Femur (tissue), 1 donor: ENCODE measurements at places on chromosomes 13 and 19.

- DNase-seq = peak; percentile 90
Observed at GRCh38 chr19:13181747-13182388, 31.7 kb downstream of the IER2 start.

GRCh38 chr19:41111296-41111695 is 2.9 kb upstream of the CYP2F1 start:
- no peak for DNase-seq

GRCh38 chr19:18543814-18544475 is 572 bp upstream of the FKBP8 start:
- peak; percentile 55 for DNase-seq

DNA sequence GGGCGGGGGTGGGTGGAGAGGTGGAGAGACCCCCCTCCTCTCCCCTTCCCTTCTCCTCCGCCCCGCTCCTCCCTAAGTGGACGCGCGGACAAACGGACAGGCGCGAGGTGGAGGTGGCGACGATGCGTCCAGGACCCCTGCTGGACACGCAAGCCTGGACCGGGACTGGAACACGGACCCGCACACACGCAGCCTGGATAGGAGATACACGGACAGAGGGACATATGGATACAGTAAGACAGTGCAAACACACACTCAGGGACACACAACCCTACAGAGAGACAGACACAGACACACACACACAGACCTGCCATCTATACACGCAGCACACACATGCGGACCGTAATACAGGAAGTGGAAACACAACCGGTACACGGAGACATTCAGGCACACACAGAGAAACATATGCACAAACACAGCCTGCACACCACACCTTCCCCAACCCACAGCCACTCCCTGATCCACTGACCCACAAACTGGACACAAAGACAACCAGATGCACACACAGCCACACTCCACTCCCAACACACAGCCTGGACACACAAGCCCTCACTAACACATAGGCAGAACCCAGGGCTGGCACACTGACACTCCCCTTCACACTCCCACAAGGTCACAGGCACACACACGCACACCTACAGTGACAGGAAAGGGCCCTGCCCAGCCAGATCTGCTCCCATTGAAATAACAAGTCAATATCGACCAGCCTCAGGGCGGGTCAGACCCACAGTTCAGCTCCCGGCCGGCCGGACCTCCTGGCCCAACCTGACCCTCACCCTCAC is 696 bp upstream of the ERFL start:
- DNase-seq = no peak

GRCh38 chr13:96221471-96221870 is 131.6 kb downstream of the HS6ST3 start:
- DNase-seq = no peak

GRCh38 chr19:7919610-7920518 is at the start of gene SNAPC2:
Gene SNAPC2 (plus strand): TSS chr19:7920338. CDS start chr19:7920367, 29 bp downstream.
- peak; percentile 97 for DNase-seq

DNA sequence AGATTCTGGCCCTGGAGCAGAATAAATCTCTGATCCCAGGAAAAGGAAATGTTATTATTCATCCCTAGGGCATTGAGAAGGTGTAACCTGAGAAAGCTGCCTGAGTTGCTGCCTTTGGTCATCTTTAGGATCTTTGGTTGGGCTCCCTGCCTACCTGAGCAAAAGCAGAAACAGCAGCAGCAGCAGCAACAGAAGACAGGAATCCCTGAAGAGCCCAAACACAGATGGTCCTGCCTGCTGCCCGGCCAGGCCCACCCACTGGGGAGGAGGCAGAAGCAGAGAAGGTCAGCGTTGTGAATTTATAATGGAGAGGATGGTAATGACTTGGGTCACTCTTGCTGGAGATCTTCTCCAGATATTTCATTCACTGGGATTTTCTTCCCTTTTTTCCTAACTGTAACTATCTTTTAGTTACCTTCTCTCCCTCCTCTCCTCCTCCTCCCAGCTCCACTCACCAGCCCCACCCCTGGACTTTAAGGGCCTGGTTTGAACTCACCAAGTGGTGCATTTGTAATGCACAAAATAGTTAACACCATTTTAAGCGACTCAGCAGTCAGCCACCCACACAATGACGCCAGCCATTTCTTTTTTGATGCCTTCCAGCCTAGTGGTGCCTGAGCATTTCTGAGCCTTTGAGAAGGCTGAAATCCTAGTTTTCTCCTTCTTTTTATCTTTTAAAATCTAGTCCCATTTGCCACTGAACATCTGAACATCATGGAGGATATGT is 91.7 kb downstream of the HSPH1 start:
- no peak for DNase-seq

DNA sequence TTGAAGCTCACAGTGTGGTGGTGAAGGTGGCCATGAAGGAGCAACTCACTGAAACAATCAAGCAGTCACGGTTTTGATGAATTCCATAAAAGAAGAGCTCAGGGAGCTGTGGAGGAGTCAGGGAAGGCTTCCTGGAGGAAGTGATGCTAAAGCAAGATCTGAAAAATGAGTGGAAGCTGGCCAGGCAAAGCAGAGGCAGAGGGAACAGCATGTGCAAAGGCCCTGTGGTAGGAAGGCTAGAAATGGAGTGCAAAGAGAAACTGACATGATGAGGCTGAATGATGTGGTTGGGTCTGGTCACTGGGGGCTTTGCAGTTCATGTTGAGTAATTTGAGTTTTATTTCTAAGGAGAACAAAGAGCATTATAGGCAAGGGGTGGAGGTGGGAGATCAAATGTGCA is 6.9 kb downstream of the ADGRE1 start:
- DNase-seq = no peak

GRCh38 chr19:1852581-1853128 is 4.4 kb upstream of the REXO1 start:
- DNase-seq = no peak

DNA sequence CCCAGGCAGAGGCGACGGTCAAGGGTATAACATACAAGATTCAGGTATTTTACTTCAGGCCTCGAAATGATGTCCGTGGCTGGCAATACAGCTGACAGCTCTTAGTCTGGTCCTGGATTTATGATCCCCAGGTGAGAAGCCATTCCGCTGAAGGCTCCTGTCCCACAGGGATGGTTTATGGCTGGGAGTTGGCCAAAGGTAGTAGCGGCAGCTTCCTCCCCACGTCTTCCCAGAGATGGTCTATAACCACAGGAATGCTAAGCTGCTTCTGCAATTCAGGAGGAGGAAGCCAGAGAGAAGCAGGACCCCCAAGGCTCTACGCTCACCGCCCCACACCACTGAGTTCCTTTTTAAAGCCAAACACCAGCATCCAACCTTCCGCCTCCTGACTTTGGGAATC is 27.1 kb downstream of the OLFM2 start:
- DNase-seq = no peak

DNA sequence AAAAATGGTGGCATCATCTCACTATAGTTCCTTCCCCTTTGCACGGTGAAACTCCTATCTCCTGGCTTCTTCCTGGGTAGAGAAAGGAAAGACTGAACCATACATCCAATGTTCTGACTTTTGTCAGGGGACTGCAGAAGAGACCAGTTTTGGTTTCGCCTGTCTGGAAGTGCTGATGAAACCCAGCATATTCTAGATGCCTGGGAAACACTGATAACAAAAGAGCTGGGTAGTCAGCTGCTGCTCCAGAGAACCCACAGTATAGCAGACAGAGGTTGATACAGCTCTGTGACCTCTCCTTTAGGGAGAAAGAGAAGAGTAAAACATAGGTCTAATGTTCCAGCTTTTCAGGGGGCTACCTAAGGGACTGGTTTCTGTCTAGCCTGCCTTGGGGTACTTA is 695.3 kb downstream of the DIAPH3 start:
- DNase-seq = no peak

DNA sequence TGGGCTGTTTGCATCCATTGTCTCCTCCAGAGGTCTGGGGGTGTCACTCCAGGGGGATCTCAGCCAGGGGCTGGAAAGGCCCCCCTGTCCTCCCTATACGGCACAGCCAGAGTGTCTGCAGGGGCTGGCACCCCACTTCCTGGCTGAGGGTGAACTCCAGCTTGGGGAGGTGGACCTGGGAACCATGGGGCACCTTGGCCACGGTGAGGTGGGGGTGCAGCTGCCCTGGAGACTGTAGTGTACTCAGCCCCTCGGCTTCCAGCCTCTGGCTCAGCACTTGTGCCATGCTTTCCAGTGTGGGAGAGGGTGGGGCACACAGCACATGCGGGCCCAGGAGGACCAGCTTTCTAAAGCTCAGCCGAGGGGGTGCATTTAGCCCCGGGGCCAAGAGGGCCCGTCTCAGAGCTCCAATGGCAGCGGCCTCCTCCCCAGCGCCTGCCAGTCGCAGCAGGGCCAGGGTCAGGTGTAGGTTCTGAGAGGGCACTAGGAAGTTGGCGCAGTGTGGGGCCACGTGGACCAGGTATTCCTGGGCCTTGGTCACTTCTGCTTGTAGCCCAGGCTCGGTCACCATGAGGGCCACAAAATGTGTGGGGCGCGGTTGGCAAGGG is 1.4 kb downstream of the LENG9 start:
- DNase-seq = no peak

GRCh38 chr19:1875646-1876495 is 9.4 kb downstream of the ABHD17A start:
- peak; percentile 94 for DNase-seq

DNA sequence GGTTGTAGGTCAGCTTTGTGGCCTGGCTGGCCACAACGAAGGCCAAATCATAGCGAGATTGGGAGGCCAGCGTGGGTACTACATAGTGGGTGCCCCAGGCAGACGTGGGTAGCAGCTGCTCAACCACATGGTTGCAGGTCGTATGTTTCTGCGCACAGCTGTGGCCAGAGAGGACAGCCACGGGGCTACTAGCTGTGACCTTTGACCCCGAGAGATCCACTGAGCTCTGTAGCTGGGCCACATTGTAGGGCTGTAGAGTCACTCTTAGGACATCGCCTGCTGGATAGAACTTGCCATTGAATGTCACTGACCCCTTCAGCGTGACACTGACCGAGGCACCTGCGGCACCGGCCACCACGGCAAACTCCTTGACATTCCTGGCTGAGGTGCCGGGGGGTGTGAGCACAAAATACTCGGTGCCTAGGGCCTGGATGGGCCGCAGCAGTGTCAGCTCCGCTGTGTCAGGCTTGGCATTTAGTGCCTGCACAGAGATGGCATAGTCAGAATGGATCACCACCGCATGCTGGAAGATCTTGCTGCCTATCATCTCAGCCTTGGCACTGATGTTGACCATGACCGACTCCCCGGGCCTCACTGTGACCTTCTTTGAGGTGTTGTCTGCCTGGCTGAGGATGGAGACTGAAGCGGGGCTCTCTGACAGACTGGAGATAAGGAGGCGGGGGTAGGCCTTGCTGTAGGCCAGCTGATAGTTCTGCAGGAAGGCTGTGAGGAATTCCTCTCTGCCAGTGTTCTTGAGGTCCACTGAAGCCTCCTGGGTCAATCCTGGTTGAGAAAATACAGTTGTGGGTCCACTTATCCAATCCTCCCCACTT is 6.7 kb downstream of the FCGBP start:
- no peak for DNase-seq

DNA sequence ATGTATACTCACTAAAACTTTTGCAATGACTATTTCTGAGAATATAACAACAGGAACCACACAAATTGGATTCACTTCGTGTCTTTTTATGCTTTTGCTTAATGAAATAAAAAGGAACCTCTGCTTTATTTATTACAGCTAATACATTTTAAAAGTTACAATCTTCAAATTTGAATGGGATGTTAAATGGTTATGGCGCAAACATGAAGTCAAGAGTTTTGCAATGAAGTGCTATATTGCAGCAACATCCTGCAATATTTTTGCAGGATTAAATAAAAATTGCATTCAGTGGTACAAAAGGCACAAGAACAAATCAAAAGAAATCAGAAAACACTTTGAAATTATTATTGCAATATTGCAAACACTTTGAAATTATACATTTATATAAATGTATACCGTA is 1519.0 kb upstream of the MIR17HG start:
- DNase-seq = no peak

DNA sequence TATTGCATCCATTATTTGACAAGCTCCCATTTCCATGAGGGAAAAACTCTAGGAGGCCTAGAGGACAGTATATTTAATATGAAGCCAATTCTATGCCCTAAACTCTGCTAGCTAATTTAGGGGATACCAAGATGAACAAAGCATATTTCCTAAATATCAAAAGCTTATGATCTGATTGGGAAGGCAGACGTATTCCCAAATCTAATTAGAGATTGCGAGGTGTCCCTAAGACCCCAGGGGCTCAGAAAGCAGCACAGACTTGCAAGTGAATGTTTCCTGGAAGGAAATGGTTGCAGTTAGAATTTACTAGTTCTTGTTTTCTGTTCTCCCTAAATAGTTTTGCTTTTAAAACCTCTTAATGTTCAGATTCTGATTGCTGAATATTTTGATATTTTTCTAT is 30.7 kb downstream of the NDFIP2 start:
- DNase-seq = no peak

GRCh38 chr19:7888826-7889217 is 512 bp downstream of the LRRC8E start:
- DNase-seq = no peak

- DNase-seq = peak; percentile 87
Observed at GRCh38 chr13:76965759-76966421, 17.6 kb downstream of the ACOD1 start.

- DNase-seq = no peak
Observed at GRCh38 chr13:69545551-69545950, 562.1 kb upstream of the ATXN8OS start.

- DNase-seq = no peak
Observed at GRCh38 chr19:1481224-1481892, 2.3 kb upstream of the C19orf25 start.

DNA sequence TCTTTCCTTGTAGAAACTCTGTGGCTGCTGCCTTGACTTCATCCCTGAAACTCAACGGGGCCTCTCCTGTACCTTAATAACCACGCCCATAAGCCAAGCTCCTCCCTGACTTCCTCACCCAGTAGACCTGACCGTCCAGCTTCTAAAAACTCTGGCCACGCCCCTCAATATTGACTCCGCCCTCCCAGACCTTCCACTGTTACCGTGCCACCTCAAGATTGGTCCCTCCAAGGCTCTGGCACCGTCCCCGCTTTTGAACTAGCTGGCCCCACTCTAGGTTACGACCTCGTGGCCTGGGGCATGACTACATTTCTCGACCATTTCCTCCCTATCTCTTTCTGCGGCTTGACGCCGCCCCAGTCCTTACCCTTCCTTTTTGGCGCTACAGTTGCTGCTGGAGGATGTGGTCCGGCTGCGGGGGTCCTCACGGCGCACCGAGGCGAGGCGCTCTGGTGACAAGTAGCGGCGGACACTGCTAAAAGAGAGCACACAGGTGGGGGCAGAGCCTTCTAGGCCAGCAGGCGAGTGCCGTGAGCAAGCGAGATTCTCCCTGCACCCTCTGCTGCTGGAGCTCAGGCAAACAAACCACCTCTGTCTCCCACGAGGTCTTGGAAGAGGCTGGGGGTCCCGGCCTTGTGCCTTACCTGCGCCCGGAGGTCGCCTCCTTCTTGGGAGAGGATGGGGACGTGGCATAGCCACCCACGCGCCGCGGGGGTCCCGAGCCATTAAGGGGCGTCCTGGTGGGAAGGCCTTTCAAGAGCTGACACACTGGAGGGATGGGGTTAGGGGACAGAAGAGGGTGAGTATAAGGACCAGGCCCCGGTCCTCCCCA is 2.3 kb upstream of the EML2 start:
- peak; percentile 73 for DNase-seq
